DMS79 (cell line): ENCODE measurements at places on chromosomes 11 and 22.

DNA sequence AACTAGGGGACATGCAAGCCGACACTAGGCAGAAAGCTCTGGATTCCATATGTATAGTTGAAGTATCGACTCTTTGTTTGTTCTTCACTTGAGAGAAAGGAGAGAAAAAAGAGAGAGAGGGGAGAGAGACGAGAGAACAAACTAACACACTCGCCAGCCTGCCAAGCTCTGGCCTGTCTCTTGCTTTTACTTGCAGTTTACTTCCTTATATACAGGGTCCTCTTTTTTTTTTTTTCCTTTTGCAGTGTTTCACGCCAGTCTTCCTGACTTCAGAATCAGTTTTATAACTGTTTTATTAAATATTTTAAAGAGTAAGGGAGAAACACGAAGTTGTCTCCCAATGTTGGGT is 19.9 kb downstream of the TEAD1 start:
- DNase-seq, result peak; percentile 81

- DNase-seq, result no peak
These were observed 321.6 kb upstream of the B3GAT1 start for GRCh38 chr11:134733646-134734045.

- no peak for DNase-seq
These were observed 13.6 kb downstream of the ADM start for GRCh38 chr11:10318527-10318802.

DNA sequence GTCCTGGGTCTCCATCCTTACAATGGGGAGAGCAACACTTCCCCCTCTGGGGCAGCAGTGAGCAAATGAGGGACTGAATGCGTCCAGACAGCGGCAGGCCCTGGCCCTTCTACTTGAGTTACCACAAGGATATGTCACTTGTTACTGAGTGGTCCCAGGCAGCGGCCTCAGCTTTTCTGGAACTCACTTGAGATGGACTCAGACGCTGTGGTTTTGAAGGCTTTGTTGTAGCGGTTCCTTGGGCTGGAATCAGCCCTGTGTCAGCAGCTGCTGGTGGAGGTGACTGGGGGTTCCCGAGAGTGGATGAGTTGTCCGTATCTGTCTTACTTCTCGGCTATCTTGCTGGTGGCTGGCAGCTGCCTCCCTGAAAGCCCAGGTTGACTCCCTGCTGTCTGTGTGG is 77.0 kb downstream of the MICAL2 start:
- DNase-seq, result peak; percentile 84

GRCh38 chr11:114892381-114893197 is 214.3 kb downstream of the NXPE2 start:
- no peak for DNase-seq

DNA sequence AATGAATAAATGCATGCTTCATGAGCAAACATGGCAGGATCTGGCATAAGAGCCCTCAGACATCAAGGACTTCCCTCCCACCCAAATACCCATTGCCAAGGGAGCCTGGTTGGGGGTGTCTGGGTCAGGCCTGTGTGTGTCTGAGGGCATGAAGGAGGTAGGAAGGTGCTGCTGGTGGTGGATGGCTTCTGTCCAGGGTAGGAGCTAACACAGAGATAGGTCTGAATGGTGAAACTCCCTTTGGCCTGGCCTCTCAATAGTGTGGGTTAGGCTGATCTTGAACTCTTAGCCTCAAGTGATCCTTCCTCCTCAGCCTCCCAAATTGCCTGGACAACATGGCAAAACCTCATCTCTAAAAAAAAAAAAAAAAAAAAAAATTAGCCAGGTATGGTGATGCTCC is 2.8 kb downstream of the AMPD3 start:
- no peak for DNase-seq

DNA sequence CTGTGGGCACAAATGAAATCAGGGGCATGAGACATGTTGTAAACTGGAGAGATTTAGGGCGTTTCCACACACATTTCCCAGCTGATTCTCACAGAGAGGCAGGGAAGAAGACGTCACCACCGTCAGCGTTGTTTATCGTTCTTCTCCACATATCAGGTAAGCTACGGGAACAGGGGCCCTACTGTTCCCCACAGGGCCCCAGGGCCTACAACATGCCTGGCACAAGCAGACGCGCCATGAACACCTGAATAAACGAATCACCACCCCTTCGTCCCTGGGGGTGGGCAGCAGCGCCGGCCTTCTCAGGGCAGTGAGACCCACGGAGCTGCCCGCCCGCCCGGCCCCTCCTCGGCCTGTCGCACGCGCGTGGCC is 342 bp downstream of the EFCAB6 start:
- no peak for DNase-seq

- no peak for DNase-seq
These were observed 5.7 kb downstream of the CTSD start for GRCh38 chr11:1757861-1758610.

GRCh38 chr11:34207487-34208180 is 102.2 kb downstream of the NAT10 start:
- no peak for DNase-seq

GRCh38 chr11:71236836-71237475 is 15.4 kb downstream of the SHANK2 start:
- DNase-seq, result no peak

DNA sequence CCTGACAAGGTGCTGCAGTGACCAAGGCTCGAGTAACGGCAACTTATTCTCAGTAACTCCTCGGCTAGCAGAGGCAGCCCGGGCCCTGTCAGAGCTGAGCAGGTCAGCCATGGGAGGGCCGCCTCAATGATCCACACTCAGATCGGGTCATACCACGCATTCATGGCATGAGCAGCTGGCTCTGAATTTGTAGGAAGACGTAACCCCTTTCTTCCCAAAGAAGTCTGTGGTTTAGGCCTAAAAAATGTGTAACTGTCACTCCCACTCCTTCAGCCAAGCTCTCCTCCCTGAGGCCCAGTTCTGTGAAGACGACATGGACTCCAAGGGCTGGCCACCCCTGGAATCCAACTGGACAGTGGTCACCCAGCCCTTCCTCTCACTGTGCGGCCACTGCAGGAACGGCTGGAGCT is 30.0 kb downstream of the PPP2R1B start:
- DNase-seq, result no peak

- DNase-seq, result no peak
These were observed 49.1 kb downstream of the COMMD9 start for GRCh38 chr11:36240173-36240572.

GRCh38 chr11:92907671-92908070 is 61.8 kb upstream of the MTNR1B start:
- no peak for DNase-seq

DNA sequence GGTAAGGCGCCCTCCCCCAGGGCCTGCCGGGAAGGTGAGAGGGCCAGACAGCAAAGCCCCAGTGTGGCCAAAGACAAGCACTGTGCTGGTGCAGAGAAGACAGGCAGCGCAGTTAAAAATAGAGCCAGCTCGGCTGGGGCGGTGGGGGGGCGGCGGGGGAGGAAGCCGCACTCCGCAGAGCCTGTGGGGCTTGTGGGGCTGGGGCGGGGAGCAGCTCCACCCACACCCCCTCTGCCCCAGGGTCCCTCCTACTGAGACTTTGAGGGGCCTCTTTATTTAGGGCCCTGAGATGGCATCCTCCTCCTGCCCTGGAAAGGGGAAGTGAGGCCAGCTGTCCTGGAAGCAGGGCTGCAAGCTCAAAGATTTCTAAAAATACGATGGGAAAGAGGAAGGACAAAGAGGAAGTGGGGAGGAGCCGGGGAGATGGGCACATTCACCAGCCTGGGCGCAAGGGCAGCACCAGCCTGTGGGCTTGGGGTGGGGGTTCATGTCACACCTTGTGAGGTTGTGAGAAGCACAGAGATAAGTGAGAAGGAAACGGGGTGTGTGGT is 2.6 kb downstream of the CYTH4 start:
- no peak for DNase-seq

DNA sequence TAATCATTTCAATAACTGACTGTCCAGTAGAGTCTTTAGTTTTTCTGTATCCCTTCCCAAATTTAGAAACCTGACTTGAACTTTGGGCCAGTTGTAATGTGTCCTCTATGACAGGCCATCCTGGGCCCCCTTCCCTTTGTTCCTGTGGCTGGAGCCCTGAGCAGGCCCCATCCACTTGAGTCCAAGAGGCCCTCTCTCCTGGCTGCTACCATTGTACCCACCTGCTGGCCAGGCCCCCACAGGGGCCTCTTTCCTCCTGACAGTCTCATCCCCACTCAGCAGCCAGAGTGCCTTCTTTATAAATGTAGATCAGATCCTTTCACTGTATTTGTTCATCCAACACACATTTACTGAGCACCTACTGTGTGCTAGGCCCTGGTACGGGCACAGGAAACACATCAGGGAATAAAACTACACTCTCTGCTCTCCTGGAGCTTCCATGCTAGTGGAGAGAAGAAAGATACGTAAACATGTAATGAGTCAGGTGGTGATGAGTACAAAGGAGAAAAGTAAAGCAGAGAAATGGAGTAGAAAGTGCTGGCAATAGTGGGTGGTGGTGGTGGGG is 2.7 kb upstream of the LRP5 start:
- DNase-seq, result no peak

GRCh38 chr11:64081745-64082442 is 46.2 kb downstream of the FLRT1 start:
- peak; percentile 86 for DNase-seq
